Osteocyte (in vitro differentiated cells): ENCODE measurements at places on chromosomes 3 and 15.

DNA sequence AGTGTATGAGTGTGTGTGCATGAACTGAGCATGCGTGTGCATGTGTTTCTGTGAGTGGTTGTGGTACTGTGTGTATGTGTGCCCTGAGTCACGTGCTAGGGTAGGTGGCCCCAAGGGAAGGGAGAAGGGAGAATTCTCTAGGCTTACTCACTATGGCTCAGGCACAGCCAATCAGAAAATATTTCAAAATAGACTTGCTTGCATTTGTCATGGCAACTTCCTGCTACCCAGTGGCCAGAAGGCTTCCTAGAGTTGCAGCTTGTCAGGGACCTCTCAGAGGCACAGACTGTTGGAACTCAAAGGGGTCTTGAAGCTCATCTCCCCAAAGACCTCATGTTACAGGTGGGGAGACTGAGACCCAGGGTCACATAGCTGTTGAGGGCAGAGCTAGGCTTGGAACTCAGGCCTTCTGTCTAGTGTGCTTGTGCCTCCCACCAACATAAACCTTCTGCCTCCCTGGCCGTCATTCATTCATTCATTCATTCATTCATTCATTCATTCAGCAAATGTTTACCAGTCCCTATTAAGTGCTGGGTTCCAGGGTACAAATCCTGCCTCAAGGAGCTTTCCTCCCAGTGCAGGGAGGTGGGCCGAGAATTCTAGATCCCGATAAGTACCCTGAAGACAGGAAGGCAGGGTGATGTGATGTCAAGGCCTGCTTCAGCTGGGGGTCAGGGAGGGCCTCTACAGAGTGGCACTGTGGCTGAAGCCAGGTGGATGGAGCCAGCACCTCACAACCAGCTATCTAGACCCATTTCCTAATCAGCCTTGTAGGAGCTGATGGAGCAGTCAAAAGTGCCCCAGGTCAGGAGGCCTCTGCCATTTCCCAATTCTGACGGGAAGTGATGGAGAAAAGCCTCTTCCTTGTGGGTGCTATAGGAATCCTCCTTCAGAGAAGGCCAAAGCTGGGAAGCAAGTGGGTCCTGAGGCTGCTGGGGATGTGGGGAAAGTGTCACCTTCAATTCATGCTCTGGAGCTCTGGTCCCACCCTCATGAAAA, 10.9 kb upstream of the RFT1 start:
- peaks cover 8% of the 10 kb centered on the region for H3K4me1 ChIP-seq
- H3K27ac ChIP-seq: no peak overlapping the region

DNA sequence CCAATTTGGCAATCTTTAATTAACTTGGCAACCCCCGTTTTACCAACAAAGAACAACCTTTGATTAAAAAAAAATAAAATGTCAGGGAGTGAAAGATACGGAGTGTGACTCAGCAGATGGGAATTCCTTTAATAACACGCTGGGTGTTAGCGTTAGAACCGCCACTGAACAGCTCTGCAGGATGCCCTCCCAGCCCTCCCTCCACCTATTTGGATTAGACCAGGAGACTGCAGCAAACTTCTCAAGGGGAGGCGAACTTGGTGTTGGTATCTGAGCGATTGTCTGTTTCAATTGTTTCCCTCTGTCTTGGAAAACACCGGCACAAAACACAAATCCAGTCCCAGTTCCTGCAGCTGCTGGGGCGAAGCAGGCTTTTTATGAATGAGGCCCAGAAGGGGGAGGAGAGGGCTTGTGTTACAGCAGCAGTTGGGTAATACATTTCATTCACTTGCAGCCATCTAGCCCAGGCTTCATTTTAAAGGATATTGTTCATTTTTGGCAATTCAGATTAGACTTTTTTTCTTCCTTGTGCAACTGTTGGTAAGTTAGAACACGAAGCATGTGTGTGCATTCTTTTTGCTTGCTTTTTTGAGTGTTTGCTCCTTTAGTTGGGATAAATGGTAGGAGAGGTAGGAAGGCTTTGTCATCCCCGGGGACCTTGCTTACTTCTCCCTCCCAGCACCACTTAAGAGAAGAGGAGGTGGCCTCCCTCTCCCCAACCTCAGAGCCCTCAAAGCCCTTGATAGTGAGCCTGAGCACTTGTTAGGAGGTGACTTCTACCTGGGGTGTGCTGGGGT, 152.3 kb downstream of the IGF1R start:
- peaks cover 74% of the 10 kb centered on the region for H3K4me1 ChIP-seq
- no peaks in the 10 kb centered on the region for H3K27me3 ChIP-seq
- H3K27ac ChIP-seq: peak overlapping the region; percentile 91

DNA sequence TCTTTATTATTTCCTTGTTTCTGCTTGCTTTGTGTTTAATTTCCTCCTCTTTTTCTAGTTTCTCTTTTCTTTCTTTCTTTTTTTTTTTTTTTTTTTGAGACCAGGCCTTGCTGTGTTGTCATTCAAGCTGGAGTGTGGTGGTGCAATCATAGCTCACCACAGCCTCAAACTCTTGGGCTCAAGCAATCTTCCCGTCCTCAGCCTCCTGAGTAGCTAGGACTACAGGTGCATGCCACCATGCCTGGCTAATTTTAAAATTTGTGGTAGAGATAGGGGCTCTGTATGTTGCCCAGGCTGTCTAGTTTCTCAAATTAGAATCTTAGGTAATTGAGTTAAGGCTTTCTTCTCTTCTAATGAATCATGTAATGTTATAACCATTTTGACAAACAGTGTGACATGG, 22.4 kb downstream of the SLMAP start:
- no peaks in the 10 kb centered on the region for H3K27me3 ChIP-seq
- no peak overlapping the region for H3K4me3 ChIP-seq
- no peak for DNase-seq
- H3K27ac ChIP-seq: peak overlapping the region; percentile 27
- H3K36me3 ChIP-seq: no peaks in the 10 kb centered on the region
- H3K4me1 ChIP-seq: peaks cover 15% of the 10 kb centered on the region

GRCh38 chr3:197007296-197007940, 22.2 kb downstream of the MELTF start:
- peaks cover 6% of the 10 kb centered on the region for H3K4me1 ChIP-seq
- no peak overlapping the region for H3K4me3 ChIP-seq
- no peak for DNase-seq
- no peaks in the 10 kb centered on the region for H3K27me3 ChIP-seq
- H3K36me3 ChIP-seq: peaks cover 2% of the 10 kb centered on the region
- H3K27ac ChIP-seq: no peak overlapping the region

DNA sequence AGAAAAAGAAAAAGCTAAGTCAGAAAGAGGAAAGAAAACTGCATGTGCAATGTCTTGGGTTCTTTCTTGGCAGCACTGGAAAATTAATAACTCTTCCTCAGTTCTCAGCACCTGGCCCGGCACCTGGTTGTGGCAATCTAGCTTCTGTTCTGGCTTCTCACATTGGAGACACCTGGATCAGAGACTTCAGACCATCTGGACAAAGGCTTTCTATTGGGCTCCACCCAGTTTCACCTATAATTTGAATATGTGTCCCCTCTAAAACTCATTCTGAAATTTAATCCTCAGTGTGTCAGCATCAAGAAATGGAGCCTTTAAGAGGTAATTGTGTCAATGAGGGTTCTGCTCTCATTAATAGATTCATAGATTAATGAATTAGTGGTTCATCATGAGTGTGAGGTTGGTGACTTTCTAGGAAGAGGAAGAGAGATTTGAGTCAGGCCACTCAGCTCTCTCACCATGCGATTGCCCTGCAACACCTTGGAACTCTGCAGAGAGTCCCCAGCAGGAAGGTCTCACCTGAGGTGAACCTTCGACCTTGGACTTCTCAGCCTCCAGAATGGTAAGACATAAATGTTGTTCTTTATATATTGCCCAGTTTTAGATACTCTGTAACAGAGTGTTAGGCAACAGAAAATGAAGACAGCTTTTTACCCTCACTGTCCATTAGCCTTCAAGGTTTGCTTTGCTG, 679.9 kb downstream of the NTRK3 start:
- no peaks in the 10 kb centered on the region for H3K27me3 ChIP-seq
- no peak overlapping the region for H3K4me3 ChIP-seq
- no peaks in the 10 kb centered on the region for H3K4me1 ChIP-seq
- DNase-seq: no peak
- no peak overlapping the region for H3K27ac ChIP-seq
- H3K36me3 ChIP-seq: no peaks in the 10 kb centered on the region

GRCh38 chr3:150324245-150324644, 83.9 kb upstream of the TSC22D2 start:
- no peaks in the 10 kb centered on the region for H3K27me3 ChIP-seq
- H3K4me3 ChIP-seq: no peak overlapping the region
- no peaks in the 10 kb centered on the region for H3K36me3 ChIP-seq
- DNase-seq: no peak
- peaks cover 21% of the 10 kb centered on the region for H3K4me1 ChIP-seq
- H3K27ac ChIP-seq: no peak overlapping the region

GRCh38 chr3:2579206-2579605, 480.5 kb downstream of the CNTN4 start:
- DNase-seq: no peak
- no peak overlapping the region for H3K4me3 ChIP-seq
- H3K27ac ChIP-seq: no peak overlapping the region
- H3K27me3 ChIP-seq: no peaks in the 10 kb centered on the region
- no peaks in the 10 kb centered on the region for H3K36me3 ChIP-seq

GRCh38 chr3:5294356-5294755, 106.8 kb downstream of the EDEM1 start:
- no peaks in the 10 kb centered on the region for H3K36me3 ChIP-seq
- no peak for DNase-seq
- no peak overlapping the region for H3K4me3 ChIP-seq
- no peaks in the 10 kb centered on the region for H3K4me1 ChIP-seq

DNA sequence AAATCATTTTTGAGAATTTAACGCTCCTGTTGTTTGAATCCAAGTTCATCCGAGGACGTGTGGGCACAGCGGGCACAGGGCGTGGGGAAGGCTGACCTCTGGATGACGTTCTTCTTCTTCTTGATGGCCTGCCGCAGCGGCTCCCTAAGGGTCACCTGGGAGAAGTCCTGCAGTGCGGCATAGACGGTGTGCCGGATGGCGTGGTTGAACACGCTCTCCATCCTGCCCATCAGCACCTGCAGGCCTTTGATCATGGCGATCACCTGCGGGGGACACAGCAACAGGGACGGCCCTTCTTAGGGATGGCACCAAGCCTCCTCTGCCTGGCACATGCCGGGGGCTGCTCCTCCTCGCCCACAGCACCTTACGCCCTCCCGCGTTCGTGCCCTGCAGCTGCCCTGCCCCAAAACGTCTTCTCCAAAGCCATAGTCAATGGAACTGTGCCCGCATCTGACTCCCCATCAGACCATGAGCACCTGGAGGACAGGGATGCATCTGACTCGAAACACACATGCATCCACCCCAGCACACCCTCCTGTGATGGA, 61.5 kb downstream of the CYFIP1 start:
- H3K27ac ChIP-seq: peak overlapping the region; percentile 0
- DNase-seq: no peak
- H3K4me1 ChIP-seq: peaks cover 2% of the 10 kb centered on the region
- H3K36me3 ChIP-seq: peaks cover 47% of the 10 kb centered on the region

- no peak overlapping the region for H3K4me3 ChIP-seq
- no peak overlapping the region for H3K27ac ChIP-seq
- H3K4me1 ChIP-seq: peaks cover 10% of the 10 kb centered on the region
- H3K36me3 ChIP-seq: peaks cover 13% of the 10 kb centered on the region
- no peaks in the 10 kb centered on the region for H3K27me3 ChIP-seq
Observed at GRCh38 chr3:44954962-44955361, 21.0 kb downstream of the ZDHHC3 start.

- peak; percentile 86 for DNase-seq
- H3K27ac ChIP-seq: peak within 1 kb of the TSS; percentile 96
- H3K36me3 ChIP-seq: no peaks in the 10 kb centered on the region
- H3K27me3 ChIP-seq: no peaks in the 10 kb centered on the region
Observed at GRCh38 chr3:32391643-32392535, at the start of gene CMTM7. CMTM7 (plus strand) TSS chr3:32391853; CDS start chr3:32391907, 54 bp downstream.

DNA sequence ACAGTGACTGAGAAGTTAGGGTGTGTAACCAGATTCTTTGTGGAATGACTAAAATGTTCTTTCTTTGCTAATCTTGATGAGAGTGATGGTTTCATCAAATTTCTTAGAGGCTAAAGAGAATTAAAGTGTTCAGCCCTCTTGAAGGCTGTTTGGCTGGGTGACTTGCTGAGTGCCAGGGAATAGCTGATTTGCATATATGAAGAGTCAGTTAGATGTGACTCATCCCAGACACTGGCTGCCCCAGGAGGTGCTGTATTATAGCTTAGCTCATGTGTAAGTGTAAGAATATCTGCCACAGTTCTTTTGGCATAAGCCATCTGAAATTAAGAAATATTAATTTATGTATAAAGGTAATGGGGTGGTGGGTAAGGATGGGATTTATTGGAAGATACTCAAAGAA, 535.1 kb downstream of the NLGN1 start:
- DNase-seq: no peak
- no peaks in the 10 kb centered on the region for H3K36me3 ChIP-seq
- H3K27me3 ChIP-seq: no peaks in the 10 kb centered on the region
- peaks cover 3% of the 10 kb centered on the region for H3K4me1 ChIP-seq
- H3K27ac ChIP-seq: no peak overlapping the region

DNA sequence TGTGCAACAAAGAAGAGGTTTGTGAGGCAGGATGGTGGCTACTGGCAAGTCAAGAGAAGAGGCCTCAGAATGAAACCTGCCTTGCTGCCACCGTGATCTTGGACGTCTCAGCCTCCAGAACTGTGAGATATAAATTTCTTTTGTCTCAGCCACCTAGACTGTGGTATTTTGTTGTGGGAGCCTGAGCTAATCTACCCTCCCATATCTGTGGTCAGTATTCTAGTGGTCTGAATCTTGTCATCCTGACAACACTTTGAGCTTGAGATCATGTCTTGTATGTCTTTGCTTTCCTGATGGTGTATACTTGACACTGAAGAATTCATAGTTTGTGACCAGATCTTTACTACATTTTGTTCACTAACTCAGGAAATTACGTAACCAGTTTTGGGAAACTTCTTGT, 240.6 kb upstream of the GOLIM4 start:
- H3K4me1 ChIP-seq: peaks cover 8% of the 10 kb centered on the region
- no peak overlapping the region for H3K27ac ChIP-seq
- H3K4me3 ChIP-seq: no peak overlapping the region
- H3K36me3 ChIP-seq: no peaks in the 10 kb centered on the region

DNA sequence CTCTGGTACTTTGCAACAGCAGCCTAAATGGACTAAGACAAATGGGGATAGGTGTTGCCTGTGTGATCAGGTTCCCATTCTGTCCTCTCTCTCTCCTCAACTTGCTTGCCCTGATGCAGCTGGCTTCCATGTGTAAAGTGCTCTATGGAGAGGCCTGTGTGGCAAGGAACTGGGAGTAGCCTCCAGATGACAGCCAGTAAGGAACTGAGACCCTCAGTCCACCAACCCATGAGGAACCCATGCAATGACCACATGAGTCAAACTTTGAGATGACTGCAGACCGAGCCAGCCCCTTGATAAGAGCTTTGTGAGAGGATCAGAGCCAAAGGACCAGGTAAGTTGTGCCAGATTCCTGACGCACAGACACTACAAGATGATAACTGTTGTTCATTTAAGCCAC, 74.6 kb upstream of the ADPGK start:
- peaks cover 16% of the 10 kb centered on the region for H3K27me3 ChIP-seq
- no peaks in the 10 kb centered on the region for H3K4me1 ChIP-seq
- no peaks in the 10 kb centered on the region for H3K36me3 ChIP-seq
- DNase-seq: peak; percentile 38

- peaks cover 13% of the 10 kb centered on the region for H3K4me1 ChIP-seq
- H3K36me3 ChIP-seq: no peaks in the 10 kb centered on the region
- no peaks in the 10 kb centered on the region for H3K27me3 ChIP-seq
- H3K4me3 ChIP-seq: no peak overlapping the region
- H3K27ac ChIP-seq: no peak overlapping the region
Observed at GRCh38 chr3:38988955-38989354, 62.8 kb downstream of the SCN11A start.

- H3K36me3 ChIP-seq: peaks cover 55% of the 10 kb centered on the region
- no peak for DNase-seq
- H3K27ac ChIP-seq: no peak overlapping the region
- no peak overlapping the region for H3K4me3 ChIP-seq
- H3K27me3 ChIP-seq: no peaks in the 10 kb centered on the region
Observed at GRCh38 chr3:9800529-9800928, 7.6 kb downstream of the ARPC4 start.

- DNase-seq: no peak
- no peaks in the 10 kb centered on the region for H3K4me1 ChIP-seq
- no peak overlapping the region for H3K27ac ChIP-seq
Observed at GRCh38 chr3:125496701-125497100, 23.3 kb downstream of the SNX4 start.
